ENCODE measurements at places on chromosomes 12 and 14. TPM values are rescaled to one million over a fixed set of nuclear protein-coding genes. Genes with fewer than 3 reads are reported as not detected.

DNA sequence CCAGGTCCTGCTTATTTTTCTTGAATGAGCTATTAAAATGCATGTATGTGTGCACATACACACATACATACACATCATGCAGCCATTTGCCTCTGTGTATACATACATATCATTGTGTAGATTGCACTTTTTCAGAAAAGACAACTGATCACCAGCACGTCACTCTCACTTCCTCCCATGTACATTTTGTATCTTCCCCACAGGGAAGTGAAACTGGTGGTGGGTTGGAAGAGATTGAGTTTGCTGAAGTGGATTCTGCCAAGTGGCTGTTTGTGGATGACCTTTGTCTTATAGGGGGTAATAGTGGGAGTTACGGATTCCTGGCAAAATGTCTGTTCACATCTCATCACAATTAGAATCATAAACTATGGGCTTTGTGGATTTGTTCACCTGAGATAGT is 448.6 kb downstream of the RAD51B start:
- peak; percentile 93 for DNase-seq

DNA sequence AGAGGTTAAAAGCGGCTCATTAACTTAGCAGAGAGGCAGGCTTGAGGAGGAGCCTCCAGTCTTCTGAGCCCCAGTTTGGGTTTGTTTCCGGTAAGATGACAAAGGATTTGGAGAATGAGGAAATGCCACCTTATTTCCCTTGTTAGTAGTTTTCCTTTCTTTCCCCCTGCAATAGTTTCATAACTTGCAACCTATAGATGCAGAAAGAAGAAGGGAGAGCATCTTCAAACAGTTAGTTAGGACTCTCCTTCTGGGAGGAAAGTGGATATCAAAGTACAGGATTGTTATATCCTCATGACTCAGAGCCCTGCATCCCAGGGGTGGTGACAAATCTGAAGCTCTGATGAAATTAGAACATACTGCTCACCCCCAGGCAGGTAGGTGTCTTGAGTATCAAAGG is 180.7 kb upstream of the SLC38A2 start:
- no peak for DNase-seq

DNA sequence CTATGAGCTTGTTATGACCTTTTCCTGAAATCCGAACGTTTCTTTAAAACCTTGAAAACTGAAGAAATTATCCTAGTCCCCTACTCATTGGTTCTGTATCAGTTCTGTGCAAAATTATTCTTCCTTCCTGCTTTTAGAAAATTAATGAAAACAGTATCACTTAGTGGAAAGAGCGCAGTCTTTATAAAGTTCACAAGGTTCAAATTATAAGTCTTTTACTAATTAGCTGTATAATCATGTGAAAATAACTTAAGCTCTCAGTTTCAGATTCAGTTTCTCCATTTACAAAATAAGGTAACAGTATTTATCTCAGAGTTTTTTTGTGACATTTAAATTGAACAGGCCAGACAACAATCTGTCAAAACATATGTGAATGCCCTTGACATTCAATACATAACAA is 306.1 kb downstream of the ADAMTS20 start:
- DNase-seq = no peak

DNA sequence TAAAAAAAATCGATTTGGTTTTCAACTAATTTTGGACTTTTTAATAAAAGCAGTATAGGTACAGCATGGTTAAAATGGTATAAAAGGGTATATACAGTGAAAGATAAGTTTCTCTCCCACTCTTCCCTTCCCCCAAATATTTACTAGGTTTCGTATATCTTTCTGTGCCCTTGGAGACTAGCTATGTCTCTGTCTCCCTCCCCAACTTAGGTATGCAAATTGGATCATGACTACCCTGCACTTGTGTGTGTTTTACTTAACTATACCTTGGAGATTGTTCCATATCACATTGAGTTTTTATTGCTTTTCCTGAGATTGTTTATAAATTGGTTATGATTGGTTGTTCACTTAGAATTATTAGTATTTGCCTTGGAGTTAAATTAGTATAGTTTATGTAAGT is 19.4 kb downstream of the AEBP2 start:
- no peak for DNase-seq

DNA sequence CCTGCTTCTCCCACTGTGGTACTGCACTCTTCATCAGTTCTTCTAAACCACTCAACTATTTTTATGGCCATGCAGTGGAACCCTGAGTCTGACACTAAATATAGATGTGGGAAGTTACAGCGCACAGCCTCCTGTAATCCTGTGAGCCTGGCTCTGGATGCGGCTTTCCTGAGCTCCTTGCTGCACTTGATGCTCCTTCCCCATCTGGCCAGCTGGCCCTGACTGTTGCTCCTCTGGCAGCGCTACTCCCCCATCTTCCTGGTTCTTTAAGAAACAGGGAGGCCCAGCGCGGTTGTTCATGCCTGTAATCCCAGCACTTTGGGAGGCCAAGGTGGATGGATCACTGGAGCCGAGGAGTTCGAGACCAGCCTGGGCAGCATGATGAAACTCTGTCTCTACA is 24.6 kb downstream of the IQSEC3 start:
- DNase-seq = no peak

DNA sequence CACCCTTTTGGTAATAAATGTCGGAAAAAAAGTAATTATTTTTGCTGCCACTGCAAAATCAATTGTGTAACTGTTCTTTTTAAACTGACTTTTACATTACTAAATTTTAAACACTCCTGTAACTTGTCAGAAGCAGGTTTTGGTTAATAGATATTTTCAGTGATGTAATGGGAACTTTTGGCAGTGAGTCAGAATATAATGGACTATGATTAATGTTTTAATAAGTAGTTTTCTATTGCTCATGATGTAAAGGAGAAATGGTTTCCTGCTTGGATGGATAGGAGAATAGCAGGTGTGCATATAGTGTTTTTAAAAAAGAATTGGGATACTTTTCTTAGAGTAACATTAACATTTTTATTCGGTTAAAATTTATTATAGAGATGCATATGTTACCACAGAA is 58.8 kb downstream of the TRMT5 start:
- no peak for DNase-seq

- DNase-seq = no peak
Measured at GRCh38 chr12:128784030-128784760, 39.6 kb downstream of the SLC15A4 start.

DNA sequence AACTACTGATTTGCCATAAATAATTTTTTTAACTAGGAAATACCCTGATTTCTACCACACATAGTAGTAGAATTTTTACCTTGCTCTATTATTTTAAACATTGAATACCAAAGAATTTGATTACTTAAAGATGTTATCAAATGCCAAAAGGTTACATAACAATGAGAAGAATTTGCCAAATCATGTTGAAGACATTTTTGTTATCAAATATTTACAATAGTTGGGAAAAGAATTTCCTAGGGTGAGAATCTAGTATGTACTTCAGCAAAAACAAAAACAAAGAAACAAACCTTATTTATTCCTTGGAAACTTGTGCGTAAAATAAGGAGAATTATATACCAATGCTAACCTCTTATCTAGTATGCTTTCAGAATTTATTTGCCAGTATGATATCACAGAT is 107.2 kb downstream of the SCAF11 start:
- DNase-seq = no peak

GRCh38 chr12:8687846-8688601 is 9.8 kb upstream of the RIMKLB start:
- no peak for DNase-seq

- no peak for DNase-seq
Measured at GRCh38 chr14:36495666-36496065, 24.4 kb downstream of the NKX2-1 start.

GRCh38 chr12:62263966-62264365 is 3.8 kb downstream of the USP15 start:
- DNase-seq = no peak

GRCh38 chr12:110543252-110543959 is 39.7 kb downstream of the PPTC7 start:
- DNase-seq = peak; percentile 90

DNA sequence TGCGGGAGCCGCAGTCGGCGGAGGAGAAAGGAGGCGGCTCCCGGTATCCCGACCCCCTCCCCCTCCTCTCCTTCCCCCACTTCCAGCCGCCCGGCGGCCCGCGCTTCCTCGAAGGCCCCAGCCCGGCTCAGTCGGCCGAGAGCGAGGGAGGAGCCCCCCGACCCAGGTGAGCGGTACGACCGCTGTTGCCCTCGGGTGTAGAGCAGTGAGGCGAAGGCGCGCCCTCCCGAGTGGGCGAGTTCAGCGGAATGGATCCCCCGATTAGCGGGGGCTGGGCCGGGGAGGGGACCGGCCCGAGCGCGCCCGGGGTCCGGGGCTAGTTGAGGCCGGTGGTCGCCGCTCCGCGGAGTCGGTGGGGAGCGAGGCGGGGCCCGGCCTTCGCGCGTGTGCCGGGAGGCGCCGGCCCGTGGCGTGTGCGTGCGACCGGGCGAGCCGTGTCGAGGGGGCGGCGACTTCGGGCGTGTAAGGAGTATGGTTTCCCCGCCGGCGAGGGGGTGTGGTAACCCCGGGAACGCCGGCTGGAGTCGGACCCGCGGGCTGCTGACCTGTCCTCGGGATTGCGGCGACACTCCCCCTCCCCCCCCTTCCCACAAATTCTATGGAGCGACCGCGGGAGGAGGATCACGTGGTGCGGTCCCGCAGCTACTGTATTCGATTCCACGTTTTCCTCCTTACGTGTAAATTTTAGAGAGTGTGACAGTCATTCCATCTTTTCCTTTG is 501 bp downstream of the RIMKLB start:
- no peak for DNase-seq

GRCh38 chr14:35403114-35403602 is 1.4 kb downstream of the NFKBIA start:
- no peak for DNase-seq

DNA sequence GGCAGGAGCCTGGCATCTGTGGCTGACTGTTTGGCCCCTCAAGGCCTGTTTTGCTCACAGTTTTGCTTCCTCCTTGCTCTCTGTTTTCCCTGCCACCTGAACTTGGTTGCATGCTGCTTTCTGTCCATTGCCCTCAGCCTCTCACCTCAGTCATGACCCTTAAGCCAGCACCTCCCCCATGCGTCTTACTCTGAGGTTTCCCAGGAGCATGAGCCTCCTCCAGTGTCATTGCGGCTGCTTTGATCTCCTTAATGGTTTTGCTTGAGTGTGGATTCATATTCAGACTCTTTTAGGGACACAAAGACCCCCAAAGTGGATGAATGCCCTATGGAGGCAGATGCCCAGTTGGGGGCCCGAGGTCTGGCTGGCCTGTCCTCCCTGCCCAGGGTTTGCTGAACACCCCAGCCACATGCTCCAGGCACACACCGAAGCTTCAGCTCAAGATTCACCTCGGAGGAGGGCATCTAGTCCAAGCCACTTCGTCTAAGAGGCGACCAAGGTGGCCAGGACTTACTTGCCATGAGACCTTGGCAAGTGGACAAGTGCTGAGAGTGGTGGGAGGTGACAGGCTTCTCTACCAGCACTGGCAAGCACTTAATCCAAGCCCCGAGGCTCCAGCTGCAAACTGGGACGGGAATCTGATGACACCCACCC is 95.4 kb upstream of the DIO3 start:
- DNase-seq = no peak

GRCh38 chr12:29054858-29055663 is 94.0 kb upstream of the FAR2 start:
- no peak for DNase-seq

- no peak for DNase-seq
Measured at GRCh38 chr14:21536418-21537089, 10.4 kb upstream of the SALL2 start.

GRCh38 chr12:57008178-57008577 is 1.8 kb upstream of the ZBTB39 start:
- DNase-seq = peak; percentile 27

GRCh38 chr12:21343636-21344035 is 8.9 kb upstream of the SLCO1A2 start:
- DNase-seq = no peak

- no peak for DNase-seq
Measured at GRCh38 chr12:79691511-79692248, 916 bp upstream of the PAWR start.

- DNase-seq = no peak
Measured at GRCh38 chr12:16606991-16607390, 1.0 kb upstream of the LMO3 start.

GRCh38 chr14:30559638-30560091 is 707 bp downstream of the G2E3 start:
- DNase-seq = no peak

DNA sequence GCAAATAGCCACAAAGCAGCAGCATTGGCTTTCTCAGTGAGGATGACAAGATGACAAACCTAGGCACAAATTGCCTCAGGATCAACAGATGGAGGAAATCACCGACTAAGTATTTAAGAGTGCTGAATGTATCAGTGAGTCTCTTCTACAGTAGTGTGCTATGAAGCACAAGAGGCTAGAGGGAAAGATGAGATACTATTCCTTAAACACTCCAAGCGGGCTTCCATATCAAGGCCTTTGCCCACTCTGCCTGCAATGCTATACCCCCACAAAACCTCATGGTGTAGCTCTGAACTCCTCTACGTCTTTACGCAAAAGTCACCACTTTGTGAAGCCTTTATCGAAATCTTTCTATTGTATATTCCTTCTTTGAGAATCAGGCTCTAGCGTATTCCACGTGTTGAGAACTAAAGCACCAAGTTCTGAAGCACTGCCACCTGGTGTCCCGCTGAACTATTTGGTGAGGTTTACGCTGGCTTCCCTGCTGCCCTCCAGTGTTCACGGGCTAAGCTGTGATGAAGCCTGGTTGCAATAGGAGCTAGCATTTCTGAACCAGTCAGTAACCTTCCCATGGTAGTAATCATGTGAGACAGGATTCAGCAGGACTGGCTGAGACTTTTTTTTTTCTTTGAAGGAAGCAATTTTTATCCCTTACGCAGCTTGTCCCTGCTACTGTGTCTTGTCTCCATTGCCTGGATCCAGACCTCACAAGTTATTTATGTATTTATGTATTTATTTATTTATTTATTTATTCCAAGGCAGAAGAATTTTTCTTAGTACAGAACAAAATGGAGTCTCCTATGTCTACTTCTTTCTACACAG is 426.5 kb upstream of the OR4E1 start:
- no peak for DNase-seq

DNA sequence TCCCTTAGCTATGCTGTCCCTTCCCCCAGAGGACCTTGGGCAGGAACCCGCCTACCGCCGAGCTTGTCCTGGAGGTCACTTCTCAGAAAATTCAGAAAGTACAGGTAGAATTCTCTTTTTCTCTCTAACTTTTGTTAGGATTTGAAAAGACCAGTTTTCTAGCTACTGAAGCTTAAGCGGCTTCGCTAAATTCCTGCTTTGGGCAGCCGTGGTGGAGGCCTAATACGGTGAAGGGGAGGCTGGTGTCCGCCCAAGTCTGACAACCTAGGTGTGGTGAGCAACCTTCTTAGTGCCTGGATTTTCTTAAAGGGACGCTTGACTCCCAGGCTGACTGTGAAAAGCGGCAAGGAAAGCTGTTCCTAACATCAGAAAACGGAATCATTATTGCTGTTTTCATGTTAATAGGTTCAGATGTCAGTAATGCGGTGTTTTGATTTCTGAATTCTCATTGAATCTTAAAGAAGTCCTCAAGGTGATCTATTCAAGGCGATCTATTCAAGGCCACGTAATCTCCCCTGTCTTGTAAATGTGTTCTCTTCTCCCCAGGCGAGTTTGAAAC is 835 bp downstream of the FGD4 start:
- DNase-seq = no peak

AJUBA gene
- 0.90 TPM for total RNA-seq

DCD gene
- total RNA-seq = not detected

KRT7 gene
- total RNA-seq = 6.6 TPM

PPP1R12A gene
- total RNA-seq = 53.5 TPM

WASHC3 gene
- total RNA-seq = 22.3 TPM

RESF1 gene
- 60.5 TPM for total RNA-seq

CRY1 gene
- total RNA-seq = 5.8 TPM

DPF3 gene
- total RNA-seq = 3.2 TPM

COX8C gene
- not detected for total RNA-seq

TMEM52B gene
- not detected for total RNA-seq
